ENCODE measurements at places on chromosomes 12 and 14. TPM values are rescaled to one million over a fixed set of nuclear protein-coding genes. Genes with fewer than 3 reads are reported as not detected.

- no peak for DNase-seq
These were observed 137.4 kb downstream of the PAPOLA start for GRCh38 chr14:96639550-96639949.

GRCh38 chr14:78917462-78917861, 747.3 kb downstream of the NRXN3 start:
- DNase-seq, result no peak

GRCh38 chr14:96364962-96365361, 1.6 kb downstream of the GSKIP start:
- DNase-seq, result no peak

DNA sequence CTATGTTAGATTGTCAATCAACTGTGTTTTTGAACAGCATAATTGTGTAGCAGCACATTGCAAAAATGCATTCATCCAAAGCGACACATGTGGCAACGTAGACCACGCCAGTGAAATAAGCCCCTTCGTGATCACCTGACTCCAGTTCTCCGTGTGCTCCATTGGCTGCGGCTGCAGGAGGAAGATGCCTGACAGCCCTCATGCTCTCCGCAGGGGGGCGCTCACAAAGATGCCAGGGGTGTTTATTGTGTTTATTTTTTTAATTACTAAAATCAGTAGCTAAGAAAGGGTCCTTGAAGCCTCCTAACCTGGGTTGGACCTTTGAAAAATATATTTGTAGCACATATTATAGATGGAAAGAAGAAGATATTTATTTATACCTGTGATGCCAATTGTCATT, 116.3 kb downstream of the SLC15A4 start:
- DNase-seq, result no peak

GRCh38 chr12:63795032-63795687, 15.5 kb downstream of the RXYLT1 start:
- no peak for DNase-seq

DNA sequence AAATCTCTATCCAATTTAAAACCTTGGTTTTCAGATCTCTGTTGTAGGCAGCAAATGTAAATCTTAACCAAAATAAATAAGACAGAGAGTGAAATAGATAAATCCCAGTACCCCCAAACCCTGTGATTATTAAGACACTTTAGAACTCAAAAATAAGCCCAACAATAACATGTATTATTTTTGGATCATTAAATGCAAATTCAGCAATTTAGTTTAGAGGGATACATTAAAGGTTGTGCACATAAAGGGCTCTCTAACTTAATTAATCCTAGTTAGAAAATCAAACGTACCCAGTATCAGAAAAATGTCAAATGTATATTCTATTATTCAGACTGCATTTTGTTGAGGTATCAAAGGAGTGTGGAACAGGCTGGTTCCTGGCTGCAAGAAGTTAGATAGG, 416.8 kb downstream of the SLC16A7 start:
- no peak for DNase-seq

The KCNH5 gene
- total RNA-seq, result not detected
